ENCODE measurements at places on chromosomes 1 and 21. TPM values are rescaled to one million over a fixed set of nuclear protein-coding genes. Genes with fewer than 3 reads are reported as not detected.

- peaks cover 8% of the 10 kb centered on the region for H3K4me1 ChIP-seq
- no peak overlapping the region for H3K4me3 ChIP-seq
- no peak for DNase-seq
- no peaks in the 10 kb centered on the region for H3K36me3 ChIP-seq
- H3K27me3 ChIP-seq, result peaks cover 21% of the 10 kb centered on the region
Measured at GRCh38 chr1:1430114-1430982, 5.1 kb upstream of the VWA1 start.

GRCh38 chr1:113813218-113813617, 942 bp upstream of the RSBN1 start:
- H3K4me3 ChIP-seq, result peak overlapping the region; percentile 96
- H3K27me3 ChIP-seq, result no peaks in the 10 kb centered on the region
- peaks cover 38% of the 10 kb centered on the region for H3K36me3 ChIP-seq
- DNase-seq, result no peak
- H3K4me1 ChIP-seq, result peaks cover 29% of the 10 kb centered on the region

- no peak overlapping the region for H3K27ac ChIP-seq
- no peak for DNase-seq
- no peaks in the 10 kb centered on the region for H3K36me3 ChIP-seq
- no peak overlapping the region for H3K4me3 ChIP-seq
Measured at GRCh38 chr1:54835131-54835898, 34.2 kb upstream of the TTC22 start.

The TMCO2 gene
- 0.42 TPM for total RNA-seq

The SPRR5 gene
- not detected for total RNA-seq

The MOB3C gene
- total RNA-seq, result 21.4 TPM

DNA sequence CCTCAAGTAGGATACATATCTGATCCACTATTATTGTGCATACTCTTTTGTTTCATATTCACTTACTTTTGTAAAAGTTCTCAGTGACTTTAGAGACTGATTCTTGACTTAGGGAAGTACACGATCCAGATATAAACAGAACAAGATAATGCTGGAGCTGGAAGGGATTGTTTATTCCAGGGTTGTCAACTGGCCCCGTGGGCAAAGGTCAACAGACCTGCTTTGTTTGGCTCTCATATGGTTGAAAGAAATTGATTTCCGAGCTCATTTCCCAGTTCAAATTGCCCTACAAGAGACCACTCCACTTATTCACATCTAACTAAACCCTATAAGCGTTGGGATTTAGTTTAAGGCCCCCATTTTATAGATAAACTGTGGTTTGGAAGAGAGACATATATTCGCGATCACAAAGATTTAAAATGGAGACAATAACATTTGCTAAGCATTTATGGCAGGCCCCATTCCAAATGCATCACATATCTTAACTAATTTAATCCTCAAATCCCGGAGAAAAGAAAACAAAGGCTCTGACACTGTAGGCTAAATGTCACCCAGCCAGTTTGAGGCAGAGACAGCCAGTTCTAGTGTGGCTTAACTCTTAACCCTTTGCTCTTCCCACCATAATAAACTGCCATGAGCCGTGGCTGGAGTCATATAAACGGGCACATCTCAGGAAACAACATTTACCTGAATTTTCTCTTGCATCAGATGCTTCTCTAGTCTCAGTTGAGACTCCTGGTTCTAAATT, 20.6 kb downstream of the REG4 start:
- no peaks in the 10 kb centered on the region for H3K36me3 ChIP-seq
- no peak overlapping the region for H3K27ac ChIP-seq
- peaks cover 15% of the 10 kb centered on the region for H3K27me3 ChIP-seq

GRCh38 chr1:204866051-204866596, 4.5 kb upstream of the NFASC start:
- no peak for DNase-seq
- H3K4me1 ChIP-seq, result no peaks in the 10 kb centered on the region
- peaks cover 23% of the 10 kb centered on the region for H3K27me3 ChIP-seq
- H3K36me3 ChIP-seq, result no peaks in the 10 kb centered on the region
- no peak overlapping the region for H3K27ac ChIP-seq

- no peak for DNase-seq
- H3K4me1 ChIP-seq, result peaks cover 39% of the 10 kb centered on the region
- peaks cover 39% of the 10 kb centered on the region for H3K36me3 ChIP-seq
- peak overlapping the region; percentile 98 for H3K4me3 ChIP-seq
- no peaks in the 10 kb centered on the region for H3K27me3 ChIP-seq
Measured at GRCh38 chr1:84573481-84573966, 716 bp downstream of the CTBS start.

DNA sequence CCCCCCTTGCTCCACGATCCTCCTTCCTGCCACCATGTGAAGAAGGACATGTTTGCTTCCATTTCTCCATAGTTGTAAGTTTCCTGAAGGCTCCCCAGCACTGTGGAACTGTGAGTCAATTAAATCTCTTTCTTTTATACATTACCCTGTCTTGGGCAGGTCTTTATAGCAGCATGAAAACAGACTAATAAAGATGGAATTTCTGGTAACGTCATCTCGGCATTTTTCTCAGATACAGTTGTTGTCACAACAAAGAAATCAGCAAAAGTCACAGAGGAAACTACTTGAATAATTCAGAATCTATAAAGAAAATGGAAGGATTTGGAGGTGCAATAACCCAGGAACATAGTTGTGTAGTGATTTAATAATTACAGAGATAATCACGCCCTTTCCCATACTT, 4.4 kb downstream of the APCS start:
- no peak for DNase-seq
- H3K27ac ChIP-seq, result no peak overlapping the region
- no peaks in the 10 kb centered on the region for H3K4me1 ChIP-seq
- no peak overlapping the region for H3K4me3 ChIP-seq
- peaks cover 12% of the 10 kb centered on the region for H3K27me3 ChIP-seq

DNA sequence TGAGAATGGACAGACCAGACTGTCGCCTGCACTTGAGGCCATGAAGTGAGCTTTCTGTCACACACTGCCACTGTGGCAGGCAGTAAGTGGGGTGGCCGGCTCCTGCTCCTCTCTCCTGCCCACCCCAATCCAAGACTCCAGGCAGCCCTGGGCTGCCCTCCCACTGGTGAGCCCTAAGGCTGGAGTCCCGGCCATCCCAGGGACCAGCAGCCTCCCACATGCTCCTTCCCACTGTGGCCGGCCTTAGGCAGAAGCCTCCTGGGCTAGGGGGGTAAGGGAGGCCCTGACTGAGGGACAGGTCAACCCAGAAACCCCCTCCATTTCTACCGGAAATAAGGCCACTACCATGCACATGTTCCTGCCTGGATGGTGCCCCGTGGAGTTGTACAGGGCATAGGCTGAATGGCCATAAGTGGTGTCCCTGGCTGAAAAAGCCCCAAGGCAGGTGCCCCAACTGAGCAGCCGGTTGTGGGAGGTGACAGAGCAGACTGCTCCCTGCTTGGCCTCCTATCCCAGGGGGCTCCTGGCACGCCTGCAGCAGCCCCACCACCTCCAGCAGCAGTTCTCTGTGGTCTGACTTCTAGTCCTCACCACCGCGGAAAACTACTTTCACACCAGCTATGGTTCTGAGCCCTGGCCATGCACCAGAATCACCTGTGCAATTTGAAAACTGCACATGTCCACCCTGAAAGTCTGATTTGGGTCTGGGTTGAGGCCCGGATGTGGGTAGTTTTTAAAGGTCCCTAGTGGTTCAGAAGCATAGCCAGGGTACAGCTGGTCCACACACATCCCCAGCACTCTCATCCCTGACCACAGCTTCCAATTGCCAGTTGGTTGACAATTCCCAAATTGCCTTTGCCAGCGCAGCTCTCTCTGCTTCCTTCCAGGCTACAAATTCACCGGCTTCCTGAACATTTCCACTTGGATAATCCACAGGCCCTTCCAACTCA, 1.6 kb upstream of the ARTN start:
- no peaks in the 10 kb centered on the region for H3K36me3 ChIP-seq
- no peak overlapping the region for H3K4me3 ChIP-seq
- H3K4me1 ChIP-seq, result peaks cover 17% of the 10 kb centered on the region
- no peak overlapping the region for H3K27ac ChIP-seq

DNA sequence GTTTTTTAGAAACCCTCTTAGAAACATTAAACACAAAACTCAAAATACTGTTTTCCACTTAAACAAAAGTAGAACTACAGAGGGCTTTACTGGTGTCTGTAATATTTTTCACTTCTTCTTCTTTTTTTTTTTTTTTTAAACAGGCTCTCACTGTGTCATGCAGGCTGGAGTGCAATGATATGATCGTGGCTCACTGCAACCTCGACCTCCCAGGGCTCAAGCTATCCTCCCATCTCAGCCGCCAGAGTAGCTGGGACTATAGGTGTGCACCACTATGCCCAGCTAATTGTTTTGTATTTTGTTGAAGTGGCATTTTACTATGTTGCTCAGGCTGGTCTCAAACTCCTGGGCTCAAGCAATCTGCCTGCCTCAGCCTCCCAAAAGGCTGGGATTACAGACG, 194.8 kb downstream of the DAB1 start:
- no peaks in the 10 kb centered on the region for H3K4me1 ChIP-seq
- no peak overlapping the region for H3K27ac ChIP-seq
- H3K36me3 ChIP-seq, result no peaks in the 10 kb centered on the region
- H3K27me3 ChIP-seq, result no peaks in the 10 kb centered on the region
- H3K4me3 ChIP-seq, result no peak overlapping the region
- no peak for DNase-seq

GRCh38 chr1:4638345-4638729, 16.1 kb upstream of the AJAP1 start:
- no peaks in the 10 kb centered on the region for H3K4me1 ChIP-seq
- H3K36me3 ChIP-seq, result no peaks in the 10 kb centered on the region

DNA sequence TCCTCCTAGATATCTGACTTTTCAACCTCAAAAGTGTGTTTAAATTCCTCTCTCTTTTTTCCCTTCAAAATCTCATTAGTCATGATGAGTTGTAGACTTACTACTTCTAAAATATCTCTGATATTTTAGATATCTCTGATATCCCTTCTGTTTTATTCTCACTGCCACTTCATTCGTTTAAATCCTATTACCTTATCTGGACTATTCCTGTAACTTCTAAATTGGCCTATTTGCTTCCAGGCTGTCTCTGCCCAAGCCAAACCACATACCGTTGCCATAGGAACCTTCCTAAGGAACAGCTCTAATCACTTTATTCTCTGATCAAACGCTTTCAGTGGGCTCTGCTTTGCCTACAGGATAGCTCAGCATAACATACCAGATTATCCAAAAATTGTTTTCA, 333.1 kb upstream of the CHRM3 start:
- H3K4me1 ChIP-seq, result no peaks in the 10 kb centered on the region
- DNase-seq, result no peak
- no peaks in the 10 kb centered on the region for H3K27me3 ChIP-seq
- no peaks in the 10 kb centered on the region for H3K36me3 ChIP-seq
- H3K4me3 ChIP-seq, result no peak overlapping the region

DNA sequence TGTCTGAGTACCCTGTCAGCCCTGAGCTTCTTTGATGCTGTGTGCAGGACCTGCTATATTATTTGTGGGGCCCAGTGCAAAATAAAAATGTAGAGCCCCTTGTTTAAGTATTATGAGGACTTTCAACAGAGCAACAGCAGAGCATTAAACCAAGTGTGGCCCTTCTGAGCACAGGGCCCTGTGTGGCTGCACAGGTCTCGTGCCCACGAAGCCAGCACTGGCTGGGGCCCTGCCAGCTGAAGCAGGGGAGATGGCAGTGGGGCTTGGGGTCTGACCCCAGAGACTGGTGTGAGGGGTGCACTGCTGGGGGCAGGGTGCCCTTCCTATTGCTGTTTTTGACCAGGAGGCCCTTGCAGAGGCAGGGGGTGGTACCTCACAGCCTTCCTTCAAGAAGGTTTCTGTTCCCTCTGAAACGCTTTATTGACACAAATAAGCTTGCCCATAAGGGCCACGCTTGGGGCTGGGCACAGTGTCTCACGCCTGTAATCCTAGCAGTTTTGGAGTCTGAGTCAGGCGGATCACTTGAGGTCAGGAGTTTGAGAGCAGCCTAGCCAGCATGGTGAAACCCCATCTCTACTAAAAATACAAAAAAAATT, 2.2 kb upstream of the SEMA4A start:
- H3K4me3 ChIP-seq, result no peak overlapping the region
- H3K36me3 ChIP-seq, result no peaks in the 10 kb centered on the region
- H3K27me3 ChIP-seq, result no peaks in the 10 kb centered on the region

Measured in activated CD4-positive, alpha-beta T cell treated with anti-CD3 and anti-CD28 coated beads, Interleukin-2, amount 10 ng/mL, durations not matched to agents 7 days and 5 days (primary cell).